ENCODE measurements at places on chromosomes 1 and 21. TPM values are rescaled to one million over a fixed set of nuclear protein-coding genes. Genes with fewer than 3 reads are reported as not detected.

The TMIGD3 gene
- not detected for total RNA-seq

GRCh38 chr21:32572574-32573420 lies 12.5 kb downstream of the TCP10L start:
- peak; percentile 67 for DNase-seq

- DNase-seq, result no peak
These were observed 60.9 kb downstream of the ABL2 start for GRCh38 chr1:179168536-179168935.

The TMOD4 gene
- not detected for total RNA-seq

Data from bronchial epithelial cell (primary cell).